ENCODE measurements at places on chromosomes 5 and 9. TPM values are rescaled to one million over a fixed set of nuclear protein-coding genes. Genes with fewer than 3 reads are reported as not detected.

Gene CD14
- total RNA-seq = 0.56 TPM

Gene EXOC3
- total RNA-seq = 71.2 TPM

Gene ADCY2
- not detected for total RNA-seq

Gene LCN1
- not detected for total RNA-seq

Gene CXCL14
- total RNA-seq = not detected

Gene LCN15
- total RNA-seq = not detected

Gene RHOBTB3
- 0.35 TPM for total RNA-seq

Gene SPATA31E1
- total RNA-seq = not detected

Gene SLC25A51
- total RNA-seq = 28.3 TPM

Gene PTPN3
- total RNA-seq = 0.50 TPM

Gene CER1
- total RNA-seq = not detected

Gene SEMA6A
- total RNA-seq = 0.40 TPM

Gene ENTREP1
- not detected for total RNA-seq

Gene OR13C2
- not detected for total RNA-seq

Gene TRAF1
- 59.6 TPM for total RNA-seq
